ENCODE measurements at places on chromosomes 3 and 15. TPM values are rescaled to one million over a fixed set of nuclear protein-coding genes. Genes with fewer than 3 reads are reported as not detected.

SLC25A26 gene
- 16.2 TPM for polyA plus RNA-seq

SSR3 gene
- 328 TPM for polyA plus RNA-seq

NR2E3 gene
- polyA plus RNA-seq = 0.16 TPM

TRAIP gene
- 1.7 TPM for polyA plus RNA-seq

ACAN gene
- polyA plus RNA-seq = 0.20 TPM

- DNase-seq = peak; percentile 21
Measured at GRCh38 chr3:148723631-148724030, 25.9 kb downstream of the AGTR1 start.

DNA sequence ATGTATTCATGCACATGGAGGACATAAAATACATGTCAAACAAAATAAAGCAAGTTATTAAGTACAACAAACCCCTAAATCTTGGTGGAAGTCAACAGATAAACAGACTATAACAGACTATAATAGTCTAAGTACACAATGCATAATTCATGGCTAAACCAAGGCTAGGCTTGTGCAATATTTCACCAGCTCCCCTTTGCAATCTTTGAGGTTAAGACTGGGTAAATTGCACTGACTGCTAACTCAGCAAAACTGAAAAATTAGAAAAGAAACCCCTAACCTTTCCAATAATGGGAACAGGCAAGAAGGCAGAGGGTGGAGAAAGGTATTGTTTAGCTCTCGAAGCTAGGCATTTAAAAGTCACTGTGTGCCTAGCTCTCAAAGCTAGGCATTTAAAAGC lies 304.9 kb upstream of the WNT5A start:
- DNase-seq = no peak

GRCh38 chr3:30141178-30141581 lies 465.2 kb upstream of the TGFBR2 start:
- no peak for DNase-seq

- DNase-seq = no peak
Measured at GRCh38 chr15:63879995-63880394, 46.2 kb upstream of the HERC1 start.

GRCh38 chr3:46896386-46896785 lies 18.9 kb downstream of the PTH1R start:
- no peak for DNase-seq

DNA sequence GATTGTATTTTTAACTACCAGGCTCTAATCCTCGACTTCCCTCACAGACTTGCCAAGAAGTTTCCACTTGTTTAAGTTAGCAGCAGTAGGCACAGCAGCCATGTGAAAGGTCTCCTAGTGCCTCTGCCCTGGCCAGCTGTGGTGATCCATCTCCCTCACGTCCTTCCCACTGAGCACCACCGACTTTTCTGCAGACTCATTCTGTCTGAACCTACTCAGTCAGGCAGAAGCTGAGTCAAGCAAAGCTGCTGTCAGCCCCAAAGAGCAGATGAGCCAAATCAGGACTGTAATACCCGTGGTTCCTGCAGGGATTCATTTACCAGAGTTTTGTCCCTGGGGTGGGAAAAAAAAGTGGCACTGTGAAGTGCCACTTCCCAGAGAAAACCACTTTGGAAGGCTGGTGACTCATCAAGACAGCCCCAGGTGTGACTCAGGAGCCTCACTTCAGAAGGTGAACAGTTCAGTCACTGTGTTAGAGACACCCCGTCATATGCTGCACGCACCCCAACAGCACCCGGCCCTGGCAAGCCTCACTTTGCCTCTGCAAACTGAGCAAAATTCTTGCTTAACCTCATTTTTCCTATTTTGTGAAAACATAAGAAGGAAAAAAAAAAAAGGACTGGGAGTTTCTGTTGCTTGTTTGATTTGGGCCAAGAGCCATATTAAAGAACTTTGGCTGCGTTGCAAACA lies 76.0 kb downstream of the WWTR1 start:
- no peak for DNase-seq

DNA sequence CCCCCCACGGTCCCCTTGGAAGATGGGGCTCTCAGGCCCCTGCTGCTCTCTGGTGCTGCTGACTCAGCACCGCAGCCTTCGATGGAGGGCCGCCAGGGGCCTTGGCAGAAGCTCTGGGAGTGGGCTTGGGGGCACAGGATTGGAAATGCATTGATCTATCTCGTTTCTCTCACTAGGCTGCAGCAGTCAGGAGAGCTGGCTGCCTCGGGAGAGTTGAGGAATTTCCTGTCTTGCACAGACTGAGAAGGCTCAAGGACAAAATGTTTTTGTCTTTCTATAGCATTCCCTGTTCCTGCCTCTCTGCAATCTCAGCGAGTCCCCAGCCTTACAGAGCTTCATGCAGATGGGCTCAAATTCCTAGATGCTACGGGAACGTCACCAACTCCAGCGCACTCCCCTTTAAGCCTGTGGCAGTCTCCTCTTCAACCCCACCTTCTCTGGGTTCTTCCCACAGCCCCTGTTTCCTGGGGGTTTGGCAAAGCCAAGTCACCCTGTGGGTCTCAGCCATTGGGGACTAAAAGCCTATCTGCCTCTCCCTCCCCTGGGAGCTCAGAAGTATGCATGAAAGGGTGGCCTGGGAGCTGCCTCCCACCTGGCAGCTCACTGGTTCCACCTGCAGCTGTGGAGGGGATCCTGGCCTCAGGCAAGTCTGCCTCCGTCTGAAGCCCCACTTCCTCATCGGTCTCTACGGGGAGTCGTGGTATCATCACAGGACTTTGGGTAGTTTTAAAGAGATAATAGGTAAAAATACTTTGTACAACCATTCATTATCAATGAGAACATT lies 127.4 kb upstream of the HACD2 start:
- DNase-seq = no peak

GRCh38 chr3:151445273-151446001 lies 15.4 kb downstream of the IGSF10 start:
- DNase-seq = no peak

GRCh38 chr3:172911142-172911541 lies 160.6 kb downstream of the ECT2 start:
- no peak for DNase-seq

DNA sequence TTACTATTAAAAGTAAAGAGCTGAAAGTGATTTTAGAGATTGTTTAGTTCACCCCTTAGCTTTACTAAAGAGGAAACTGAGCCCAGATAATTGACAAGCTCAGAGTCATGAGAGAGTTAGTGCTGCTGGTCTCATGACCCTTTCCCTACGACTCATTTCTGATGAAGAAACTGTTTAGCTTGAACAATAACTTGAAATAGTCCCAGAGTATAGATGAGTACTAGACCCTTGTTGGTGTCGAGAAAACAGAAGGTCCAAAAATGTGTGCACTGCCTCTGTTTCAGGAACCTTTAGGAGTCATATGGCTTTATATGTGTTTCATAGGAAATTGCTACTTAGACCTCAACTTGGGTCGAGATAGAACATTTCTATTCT lies 58.2 kb downstream of the IL16 start:
- DNase-seq = no peak

GRCh38 chr3:87997298-87997697 lies 61.5 kb downstream of the CGGBP1 start:
- no peak for DNase-seq

- DNase-seq = no peak
Measured at GRCh38 chr3:181637456-181637855, 74.3 kb upstream of the SOX2 start.

DNA sequence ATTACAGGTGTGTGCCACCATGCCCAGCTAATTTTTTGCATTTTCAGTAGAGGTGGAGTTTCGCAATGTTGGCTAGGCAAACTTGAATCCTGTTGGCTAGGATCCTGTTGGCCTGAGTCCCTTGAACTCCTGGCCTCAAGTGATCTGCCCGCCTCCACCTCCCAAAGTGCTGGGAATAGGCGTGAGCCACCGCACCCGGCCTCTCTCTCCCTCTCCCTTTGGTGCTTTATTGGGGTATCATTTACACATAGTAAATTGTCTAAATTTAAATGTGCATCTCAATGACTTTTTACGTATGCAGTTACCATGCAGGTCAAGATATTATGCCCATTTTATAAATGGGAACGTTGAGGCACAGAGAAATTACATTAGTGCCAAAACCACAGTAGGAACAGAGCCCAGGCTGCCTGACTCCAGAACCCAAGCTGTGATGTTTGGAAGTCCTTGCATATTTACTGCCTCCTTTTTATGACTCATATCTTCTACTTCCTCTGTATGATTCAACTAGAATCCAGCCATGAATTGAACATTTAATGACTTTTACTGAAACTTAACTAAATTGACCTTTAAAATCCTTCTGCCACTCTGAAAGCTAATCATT lies 34.0 kb upstream of the RPP14 start:
- peak; percentile 71 for DNase-seq

DNA sequence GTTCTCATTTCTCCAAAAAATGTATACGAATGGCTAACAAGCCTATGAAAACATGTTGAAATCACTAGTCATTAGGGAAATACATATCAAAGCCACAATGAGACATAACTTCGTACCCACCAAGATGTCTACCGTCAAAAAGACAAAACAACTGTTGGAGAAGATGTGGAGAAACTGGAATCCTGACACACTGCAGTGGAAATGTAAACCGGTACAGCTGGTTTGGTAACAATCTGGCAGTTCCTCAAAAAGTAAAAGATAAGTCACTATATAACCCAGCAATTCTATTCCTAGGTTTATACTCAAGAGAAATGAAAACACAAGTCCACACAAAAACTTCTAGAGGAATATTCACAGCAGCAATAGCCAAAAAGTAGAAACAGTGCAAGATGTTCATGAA lies 7.0 kb downstream of the SCAPER start:
- DNase-seq = no peak

DNA sequence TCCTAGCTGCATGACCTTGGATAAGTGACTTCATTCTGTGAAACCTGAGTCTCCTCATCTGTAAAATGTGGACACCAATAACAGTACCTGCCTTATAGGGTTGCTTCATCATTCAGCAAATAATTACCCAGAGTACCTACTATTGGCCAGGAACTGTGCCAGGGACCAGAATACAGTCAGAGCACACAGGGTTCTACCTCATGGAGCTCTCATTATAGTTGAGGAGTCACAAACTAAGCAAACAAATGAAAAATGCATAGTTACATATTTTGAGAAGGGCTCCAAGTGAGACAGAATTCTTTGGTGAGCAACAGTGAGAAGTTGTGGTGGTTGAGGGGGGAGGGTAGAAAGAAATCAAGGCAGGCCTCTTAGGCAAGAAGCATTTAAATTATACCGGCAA lies 308.6 kb upstream of the WNT5A start:
- DNase-seq = no peak

GRCh38 chr3:32278714-32279113 lies 40.2 kb downstream of the CMTM8 start:
- DNase-seq = no peak

DNA sequence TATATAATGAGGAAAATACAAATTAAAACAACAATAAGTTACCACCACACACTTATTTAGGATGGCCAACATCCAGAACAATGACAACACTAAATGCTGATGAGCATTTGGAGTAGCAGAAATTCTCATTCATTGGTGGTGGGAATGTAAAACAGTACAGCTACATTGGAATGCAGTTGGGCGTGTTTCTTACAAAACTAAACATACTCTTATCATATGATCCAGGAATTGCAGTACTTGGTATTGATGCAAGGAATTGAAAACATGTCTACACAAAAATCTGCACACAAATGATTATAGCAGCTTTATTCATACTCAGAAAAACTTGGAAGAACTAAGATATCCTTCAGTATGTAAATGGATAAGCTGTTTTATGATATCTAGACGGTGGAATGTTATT lies 594.2 kb downstream of the ZBBX start:
- DNase-seq = no peak

GRCh38 chr15:65416845-65417416 lies 5.8 kb downstream of the IGDCC4 start:
- no peak for DNase-seq

DNA sequence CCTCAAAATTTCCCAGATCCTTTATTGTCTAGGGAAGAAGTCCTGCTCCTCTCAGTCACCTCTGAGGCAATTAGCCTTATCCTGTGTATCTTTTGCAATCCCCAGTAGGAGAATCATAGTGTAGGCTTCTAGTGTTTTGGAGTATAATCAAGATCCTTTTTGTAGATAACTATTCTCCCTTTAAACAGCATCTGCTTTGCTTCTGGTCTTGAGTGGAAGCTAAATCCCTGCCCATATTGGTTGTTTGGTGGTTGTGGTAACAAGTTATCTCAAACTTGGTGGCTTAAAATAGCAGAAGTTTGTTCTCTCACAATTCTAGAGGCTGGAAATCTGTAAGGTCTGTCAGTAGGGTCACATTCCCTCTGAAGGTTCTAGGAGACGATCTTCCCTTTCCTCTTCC lies 217.5 kb upstream of the RASGRP1 start:
- no peak for DNase-seq
